ENCODE measurements at places on chromosomes 12 and 14.

DNA sequence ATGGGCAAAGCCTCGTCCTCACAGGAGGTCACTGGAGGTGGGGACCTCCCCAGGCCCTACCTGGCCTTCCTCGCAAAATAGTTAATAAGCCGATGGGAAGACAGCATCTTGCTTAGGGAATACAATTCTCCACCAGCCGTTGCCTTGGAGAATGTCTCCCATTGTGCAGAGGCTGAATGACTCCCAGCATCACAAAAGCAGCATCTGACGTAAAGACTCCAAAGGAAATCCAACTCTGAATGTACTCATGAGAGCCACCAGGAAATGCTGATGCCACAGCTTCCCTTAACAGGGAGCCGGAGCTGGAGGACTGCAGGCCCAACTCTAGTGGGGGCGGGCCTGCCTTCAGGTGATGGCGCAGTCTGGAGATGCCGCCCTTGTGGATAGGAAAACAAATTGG is 15.5 kb downstream of the CCDC63 start:
- no peak for DNase-seq

- DNase-seq, result no peak
Observed at GRCh38 chr12:126545411-126545810, 1480.2 kb downstream of the AACS start.

DNA sequence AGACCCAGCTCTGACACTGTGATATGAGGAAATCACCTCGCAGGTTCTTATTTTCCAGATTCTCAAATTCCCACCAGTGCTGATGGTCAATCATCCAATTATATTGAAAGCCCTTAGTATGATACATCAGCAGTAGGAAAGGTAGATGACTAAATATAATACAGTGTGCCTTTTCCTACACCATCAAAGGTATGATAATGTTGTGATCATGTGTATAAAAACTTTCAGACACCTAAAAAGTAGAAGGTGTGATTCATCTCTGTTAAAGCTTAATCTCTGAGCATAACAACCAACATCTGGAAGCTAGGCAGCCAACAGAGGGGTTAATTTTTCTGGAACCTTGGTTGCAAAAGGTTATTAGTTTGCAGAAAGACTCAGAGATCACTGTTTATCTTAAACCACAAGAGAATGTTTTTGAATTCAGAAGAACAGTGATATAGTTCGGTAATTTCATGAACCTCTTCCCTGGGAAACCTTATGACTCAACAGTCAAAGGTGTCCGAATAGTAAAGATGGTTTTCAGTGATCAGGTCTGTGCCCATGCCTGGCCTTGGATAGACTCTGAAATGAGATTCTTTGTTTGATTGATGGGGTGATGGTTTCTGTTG is 122.5 kb downstream of the ETV6 start:
- DNase-seq, result no peak

- DNase-seq, result no peak
Observed at GRCh38 chr12:94677778-94678177, 27.4 kb upstream of the TMCC3 start.

- DNase-seq, result no peak
Observed at GRCh38 chr14:68506021-68506644, 286.7 kb downstream of the ZFP36L1 start.

- no peak for DNase-seq
Observed at GRCh38 chr14:75258079-75258802, 20.4 kb upstream of the FOS start.

DNA sequence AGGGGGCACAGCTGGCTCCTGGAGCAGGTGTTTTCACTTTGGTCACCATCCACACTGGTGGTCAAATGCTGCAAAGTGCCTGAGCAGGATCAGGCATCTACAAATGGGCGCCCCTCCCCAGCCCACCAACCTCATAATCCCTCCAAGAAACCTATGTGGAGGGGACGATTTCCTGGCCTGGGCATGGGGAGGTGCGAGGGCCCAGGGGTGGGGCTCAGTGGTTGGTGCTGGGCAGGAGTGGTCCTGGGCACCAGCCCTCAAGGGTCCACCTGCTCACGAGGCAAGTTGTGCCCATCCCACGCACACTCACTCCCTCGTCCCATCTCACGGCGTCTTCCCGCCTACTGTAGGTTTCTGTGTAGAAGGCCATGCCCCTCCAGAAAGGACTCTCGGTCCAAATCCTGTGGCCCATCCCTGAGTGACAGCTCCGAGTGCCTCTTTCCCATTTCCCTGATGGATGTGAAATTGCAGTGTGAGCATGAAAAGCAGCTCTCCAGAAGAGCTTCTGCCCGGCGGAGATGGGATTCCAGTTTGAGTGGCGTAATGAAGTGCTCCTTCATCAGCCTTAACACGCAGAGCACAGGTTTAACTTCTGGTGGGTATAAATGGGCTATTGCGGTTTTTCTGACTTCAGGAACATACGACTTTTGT is 36.9 kb downstream of the SLC15A4 start:
- DNase-seq, result no peak

DNA sequence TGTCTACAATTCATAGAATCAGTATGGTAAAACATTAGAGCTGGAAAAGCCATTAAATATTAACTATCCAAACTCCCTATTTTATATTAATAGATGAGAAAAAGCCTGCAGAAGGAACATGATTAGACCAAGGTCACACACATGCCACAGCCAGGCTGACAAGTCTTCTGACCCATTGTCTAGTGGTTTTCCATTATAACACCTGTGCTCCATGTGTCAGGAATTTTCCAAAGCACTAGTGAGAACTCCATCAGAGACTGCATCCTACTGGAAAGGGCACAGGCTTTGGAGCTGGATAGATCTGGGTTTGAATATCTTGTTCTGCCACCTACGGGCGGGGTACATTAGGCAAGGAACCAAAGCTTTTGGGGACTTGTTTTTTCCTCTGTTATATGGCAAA is 325.5 kb downstream of the RAD51B start:
- no peak for DNase-seq

- no peak for DNase-seq
Observed at GRCh38 chr12:93407054-93407962, 29.6 kb downstream of the NUDT4 start.

All from activated T-cell treated with anti-CD3 and anti-CD28 coated beads for 48 hours (primary cell).